Hypothalamus (tissue), 51 donors: ENCODE measurements at places on chromosomes 13 and 19.
A peak's percentile ranks its signal among the peaks of the same experiment; 100 is the strongest.

- DNase-seq: no peak
Measured at GRCh38 chr13:111666164-111666776, 345.8 kb downstream of the TEX29 start.

DNA sequence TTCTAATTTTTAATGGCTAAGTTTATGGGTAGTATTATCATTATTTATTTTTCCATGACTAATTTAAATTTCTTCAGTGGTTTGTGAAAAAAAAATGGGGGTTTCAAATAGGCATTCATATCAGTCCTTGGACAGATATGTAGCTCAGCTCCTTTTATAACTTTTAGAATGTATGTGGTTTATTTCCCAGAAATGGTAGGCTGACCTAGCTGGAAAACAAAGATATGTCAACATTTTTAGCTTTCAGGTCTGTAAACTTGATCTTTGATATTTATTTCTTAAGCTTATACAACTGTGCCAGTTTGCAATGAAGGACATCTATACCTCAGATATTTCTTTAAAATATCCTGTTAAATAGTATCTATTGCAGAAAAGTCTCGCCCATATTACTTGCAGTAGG, 1815.5 kb downstream of the SLITRK5 start:
- DNase-seq: no peak

DNA sequence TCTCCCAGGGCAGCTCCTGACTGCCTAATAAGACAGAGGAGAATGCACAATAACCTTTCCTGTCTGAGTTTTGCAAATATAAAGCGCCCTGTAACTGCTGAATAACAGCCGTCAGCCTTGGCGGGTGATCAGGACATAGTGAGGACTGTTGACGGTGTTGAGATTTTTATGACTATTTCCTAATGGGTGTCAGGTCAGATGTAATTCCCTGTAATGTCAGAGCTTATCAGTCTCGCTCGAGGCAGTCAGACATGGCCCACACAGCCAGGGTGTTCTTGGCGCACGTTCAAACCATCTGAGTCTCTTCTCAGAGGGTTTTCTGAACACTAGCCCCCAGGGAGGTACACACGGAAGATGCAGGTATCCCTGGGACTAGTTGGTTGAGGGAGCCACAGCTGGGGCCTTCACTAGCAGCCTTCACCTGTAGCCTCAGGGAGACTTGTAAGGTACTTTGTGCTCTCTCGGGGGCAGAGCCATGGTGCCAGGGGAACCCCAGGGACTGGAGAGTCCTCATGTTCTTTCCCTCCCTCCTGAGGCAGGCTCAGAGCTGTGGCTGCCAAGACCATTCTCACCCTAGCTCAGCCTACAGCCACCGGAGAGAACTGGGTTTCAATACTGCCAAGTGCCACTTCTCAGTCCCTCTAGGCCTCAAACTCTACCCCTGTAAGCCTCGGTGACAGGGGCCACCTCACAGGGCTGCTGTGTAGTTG, 213.1 kb downstream of the UQCRFS1 start:
- DNase-seq: no peak

DNA sequence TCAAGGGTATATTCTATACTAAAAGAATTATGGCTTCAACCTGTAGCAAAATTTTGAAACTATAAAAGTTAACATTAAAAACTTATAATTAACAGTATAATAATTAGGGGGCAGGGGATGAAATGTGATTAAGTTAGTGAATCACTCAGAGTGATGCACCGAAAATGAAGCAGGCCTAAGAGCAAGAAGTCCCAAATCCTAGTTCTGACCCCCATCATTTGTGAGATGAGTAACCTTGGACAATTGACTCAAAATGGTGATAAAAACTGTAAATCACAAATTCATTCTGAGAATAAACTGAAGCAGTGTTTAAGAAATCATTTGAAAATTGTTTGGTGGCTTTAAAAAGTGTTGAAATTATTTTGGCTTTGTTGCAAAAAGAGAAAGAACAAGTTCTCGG, 56.8 kb downstream of the KLF12 start:
- DNase-seq: no peak

GRCh38 chr13:46516599-46517338, 36.2 kb upstream of the LRCH1 start:
- no peak for DNase-seq

DNA sequence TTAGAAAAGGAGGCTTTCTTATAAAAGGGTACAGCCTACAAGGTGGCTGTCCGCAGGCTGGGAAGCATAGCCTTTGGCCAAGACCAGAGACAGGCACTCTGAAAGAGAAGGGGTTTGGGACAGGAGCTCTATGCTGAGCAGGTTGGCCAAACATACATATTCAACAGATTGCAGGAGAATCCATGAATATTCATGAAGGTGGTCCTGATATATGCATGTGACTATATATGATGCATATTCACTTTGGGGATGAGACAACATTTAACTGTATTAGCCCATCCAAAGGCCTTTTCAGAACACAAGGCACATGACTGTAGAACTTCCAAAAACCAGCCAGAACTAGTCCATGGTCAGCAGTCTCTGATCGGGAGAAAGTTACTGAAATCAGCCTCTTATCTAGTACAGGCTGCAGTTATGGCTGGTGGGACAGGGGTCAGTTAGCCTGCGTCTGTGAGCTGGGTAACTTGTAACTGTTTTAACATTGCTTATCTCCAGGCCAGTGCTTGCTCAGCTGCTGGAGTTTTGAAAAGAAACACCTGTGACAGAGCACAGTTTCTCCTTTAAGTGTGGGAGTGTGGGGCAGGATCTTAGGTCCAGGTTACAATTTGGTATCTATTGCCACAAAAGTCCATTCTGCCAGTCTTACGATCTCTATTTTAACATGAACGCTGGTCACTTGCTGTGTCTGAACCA, 924.2 kb downstream of the UQCRFS1 start:
- no peak for DNase-seq

GRCh38 chr13:110507678-110508381, 53.7 kb downstream of the RAB20 start:
- no peak for DNase-seq

DNA sequence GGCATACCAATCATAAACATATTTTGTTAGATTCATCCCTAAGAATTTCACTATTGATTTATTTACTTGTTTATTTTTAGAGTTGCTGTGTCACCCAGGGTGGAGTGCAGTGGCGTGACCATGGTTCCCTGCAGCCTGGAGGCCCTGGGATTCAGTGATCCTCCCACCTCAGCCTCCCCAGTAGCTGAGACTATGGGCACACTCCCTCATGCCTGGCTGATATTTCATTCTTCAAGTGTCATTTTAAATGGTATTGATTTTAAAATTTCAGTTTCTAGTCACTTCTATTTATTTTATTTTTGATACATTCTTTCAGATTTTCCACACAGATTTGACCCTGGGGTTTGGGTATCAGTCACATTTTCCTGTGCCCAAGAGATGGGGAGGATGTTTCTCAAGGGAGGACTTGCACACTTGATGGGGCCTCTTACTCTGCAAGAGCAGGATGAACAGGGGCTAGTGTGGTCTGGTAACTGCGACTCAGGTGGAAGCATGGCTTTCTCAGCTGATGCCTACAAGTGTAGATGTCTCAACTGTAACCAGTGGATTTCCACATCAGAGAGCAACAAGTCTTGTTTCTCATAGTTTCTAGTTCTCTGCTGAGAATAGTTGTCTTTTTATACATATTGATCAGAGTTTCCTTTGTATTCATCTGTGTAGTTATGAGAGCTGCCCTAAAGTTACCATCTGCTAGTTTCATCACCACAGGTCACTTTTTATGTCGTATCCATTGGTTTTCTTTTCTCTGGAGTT, 40.2 kb downstream of the CCNE1 start:
- no peak for DNase-seq

DNA sequence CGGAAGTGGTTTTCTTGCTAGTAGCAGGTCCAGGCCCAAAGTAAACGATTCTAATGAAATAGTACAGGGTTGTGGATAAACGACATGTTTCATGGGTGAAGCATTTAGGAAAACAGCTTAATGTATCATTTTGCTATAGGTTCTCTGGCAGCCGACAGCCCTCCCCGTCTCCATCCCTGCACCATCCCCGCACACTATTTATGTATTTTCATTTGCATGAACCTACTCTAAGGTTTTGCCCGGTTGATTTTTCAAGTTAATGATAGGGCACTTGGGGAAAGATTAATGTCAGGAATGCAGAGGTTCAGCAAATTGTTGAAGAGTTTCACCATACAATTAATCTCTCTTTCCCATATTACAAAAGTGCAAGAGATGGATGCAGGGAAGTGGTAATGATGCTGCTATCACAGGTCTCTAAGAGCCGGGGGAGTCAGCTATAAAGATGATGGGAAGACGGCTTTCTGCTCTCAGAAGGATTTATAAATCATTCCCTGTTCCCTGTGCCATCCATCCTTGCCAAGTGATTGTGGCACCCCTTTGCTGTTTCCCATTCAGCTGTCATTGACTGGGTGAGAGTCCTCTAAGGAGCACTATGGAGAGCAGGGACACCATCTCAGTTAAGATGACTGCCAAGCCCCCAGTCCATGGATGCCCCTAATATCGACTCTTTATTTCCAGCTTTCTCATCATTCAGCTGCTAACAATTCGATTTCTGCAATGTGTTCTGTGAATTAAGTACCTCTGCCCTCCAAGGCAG, 186.3 kb downstream of the IRS2 start:
- DNase-seq: no peak

DNA sequence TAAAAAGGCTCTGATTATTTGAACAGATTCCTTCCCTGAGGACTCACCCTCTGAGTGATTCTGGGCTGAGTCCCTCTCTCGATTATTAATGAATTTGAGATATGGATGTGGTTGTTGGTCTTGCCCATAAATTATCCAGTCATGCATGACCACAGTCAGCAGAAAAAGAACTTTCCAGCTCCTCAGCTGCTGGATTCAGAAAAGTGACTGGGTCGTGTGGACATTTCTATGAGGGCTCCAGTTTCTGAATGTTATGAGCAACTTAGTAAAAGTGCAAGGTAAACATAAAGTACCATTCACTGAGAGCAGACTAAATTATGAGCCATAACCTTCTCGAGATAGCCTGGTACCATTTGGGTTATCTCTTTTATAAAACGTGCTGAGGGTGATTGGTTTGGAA, 100.1 kb upstream of the CLDN10 start:
- no peak for DNase-seq

- DNase-seq: no peak
Measured at GRCh38 chr13:94829185-94829836, 117.0 kb upstream of the SOX21 start.

- DNase-seq: no peak
Measured at GRCh38 chr13:97335488-97336134, 98.4 kb upstream of the RAP2A start.

DNA sequence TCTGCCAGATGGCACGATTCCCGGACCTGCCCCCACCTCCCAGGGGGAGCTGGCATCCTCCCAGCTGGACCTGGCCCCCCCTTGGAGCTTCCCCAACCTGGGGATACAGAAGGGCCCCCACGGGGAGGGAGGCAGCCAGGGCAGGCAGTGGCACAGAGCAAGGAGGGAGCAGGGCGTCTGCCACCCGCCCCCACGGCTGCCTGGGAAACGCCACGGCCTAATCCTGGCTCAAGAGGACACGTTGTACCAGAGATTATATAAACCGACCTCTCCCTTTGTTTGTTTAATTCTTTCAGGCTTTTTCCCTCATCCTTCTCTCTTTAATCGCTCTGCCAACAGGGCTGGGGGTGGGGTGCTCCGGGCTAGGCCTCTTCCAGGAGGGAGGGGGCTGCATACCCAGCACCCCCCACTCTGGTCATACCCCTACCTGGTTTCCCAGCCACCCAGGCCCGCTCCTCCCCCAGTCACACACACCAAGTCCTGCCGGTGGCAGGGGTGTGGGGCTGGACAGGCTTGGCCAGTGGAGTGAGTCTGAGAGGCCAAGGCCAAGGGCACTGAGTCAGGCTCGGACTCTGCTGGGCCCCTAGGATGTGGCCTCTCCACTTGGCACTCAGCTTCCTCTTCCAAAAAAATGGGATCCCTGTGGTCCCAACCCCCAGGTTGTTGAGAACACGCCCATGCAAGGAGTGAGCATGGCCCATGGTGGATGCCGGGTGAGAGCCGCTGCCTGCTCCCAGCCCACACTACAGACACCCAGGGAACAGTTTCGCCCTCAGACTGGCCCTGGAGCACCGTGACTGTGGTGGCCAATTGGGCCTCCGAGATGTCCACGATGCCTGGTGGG, 29.5 kb upstream of the NFIC start:
- DNase-seq: peak; percentile 27

- no peak for DNase-seq
Measured at GRCh38 chr13:114161644-114162532, 17.2 kb upstream of the CFAP97D2 start.

DNA sequence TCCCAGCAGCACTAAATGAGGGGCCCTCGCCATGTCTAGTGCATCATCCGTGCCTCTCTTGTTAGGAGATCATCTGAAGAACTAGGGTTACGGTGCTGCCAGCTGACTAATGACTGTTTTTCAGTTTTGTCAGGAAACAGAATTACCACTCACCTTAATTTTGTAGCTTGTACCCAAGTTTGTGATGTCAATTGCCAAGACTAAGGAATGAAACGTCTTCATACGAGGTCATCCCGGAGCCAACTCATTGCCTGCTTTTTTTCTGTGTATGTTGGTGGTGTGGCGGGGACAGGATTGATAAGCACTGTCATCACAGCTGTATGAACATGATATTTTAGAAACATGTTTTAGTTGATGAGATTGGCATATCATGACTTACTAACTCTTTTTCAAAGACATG, 100.6 kb downstream of the TNFRSF19 start:
- DNase-seq: no peak

DNA sequence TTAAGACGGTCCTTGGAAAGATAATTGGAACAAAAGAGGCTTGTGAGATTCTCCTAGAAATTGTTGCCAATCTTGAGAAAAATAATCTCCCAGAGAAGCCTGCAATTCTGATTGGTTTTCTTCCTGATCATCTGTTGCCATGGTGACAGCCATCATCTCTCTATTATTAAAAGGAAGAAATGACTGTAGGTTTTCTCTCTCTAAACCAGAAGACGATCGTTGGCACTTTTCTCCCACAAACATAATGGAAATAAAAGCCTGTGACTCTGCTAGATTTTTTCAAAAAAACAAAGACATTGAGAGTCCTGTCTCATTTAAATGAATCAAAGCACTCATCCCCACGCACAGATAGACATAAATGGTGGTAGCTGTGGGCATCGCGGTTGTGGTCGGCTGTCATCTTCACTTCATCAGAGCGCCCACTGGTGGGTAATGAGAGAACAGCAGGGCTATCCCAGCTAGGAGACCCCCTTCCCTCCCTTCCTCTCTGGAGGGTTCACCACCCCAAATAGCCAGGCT, 21.7 kb upstream of the CALM3 start:
- DNase-seq: peak; percentile 89

DNA sequence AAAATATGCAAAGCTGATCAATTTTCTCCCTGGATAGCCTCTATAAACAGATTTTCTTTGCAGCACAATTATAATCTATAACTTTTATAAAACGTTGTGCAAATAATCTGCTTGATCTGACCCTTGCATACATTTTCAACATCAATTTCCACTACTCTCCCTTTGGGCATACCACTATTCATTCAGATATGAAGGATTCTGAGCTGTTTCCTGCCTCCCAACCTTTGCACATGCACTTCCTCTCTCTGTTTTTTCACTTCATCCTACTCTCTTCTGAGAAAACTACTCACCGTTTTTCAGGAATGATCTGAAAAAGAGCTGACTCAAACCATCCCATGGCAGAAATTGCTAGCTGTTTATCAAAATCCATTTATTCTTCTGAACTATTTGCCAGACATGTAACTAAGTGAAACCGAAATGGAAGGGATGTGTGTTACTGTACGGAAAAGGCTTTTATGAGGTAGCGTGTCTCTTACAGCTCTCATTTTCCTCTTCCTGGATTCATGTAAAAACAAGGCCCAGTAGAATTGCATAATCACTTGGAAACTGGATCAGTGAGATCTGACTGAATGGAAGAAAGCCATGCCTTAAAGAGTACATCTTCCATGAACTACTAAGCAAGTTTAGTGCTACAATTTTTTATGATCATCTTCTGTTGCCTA, 1447.3 kb upstream of the MIR17HG start:
- DNase-seq: no peak
